ENCODE measurements at places on chromosomes 13 and 19.

- peak; percentile 62 for DNase-seq
Observed at GRCh38 chr13:30832845-30833332, 73.2 kb upstream of the MEDAG start.

- no peak for DNase-seq
Observed at GRCh38 chr19:2809387-2810140, 10.1 kb upstream of the ZNF554 start.

DNA sequence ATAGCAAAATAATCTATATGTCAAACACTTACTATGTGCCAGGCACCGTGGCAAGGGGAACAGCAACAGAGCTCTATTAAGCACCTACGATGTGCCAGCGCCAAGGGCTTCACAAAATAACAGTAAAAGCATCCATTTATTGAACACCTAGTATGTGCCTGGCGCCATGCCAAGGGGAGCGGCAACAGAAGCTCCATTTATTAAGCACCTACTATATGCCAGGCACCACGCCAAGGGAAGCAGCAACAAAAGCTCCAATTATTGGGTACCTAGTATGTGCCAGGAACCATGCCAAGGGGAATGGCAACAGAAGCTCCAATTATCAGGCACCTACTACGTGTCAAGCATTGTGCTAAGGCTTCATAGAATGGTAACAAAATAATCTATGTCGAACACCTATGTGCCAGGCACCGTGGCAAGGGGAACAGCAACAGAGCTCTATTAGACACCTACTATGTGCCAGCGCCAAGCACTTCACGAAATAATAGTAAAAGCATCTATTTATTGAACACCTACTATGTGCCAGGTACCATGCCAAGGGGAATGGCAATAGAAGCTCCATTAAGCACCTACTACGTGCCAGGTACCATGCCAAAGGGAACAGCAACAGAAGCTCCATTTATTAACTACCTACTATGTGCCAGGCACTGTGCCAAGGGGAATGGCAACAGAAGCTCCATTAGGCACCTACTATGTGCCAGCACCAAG, 107.7 kb downstream of the PTPRS start:
- no peak for DNase-seq

DNA sequence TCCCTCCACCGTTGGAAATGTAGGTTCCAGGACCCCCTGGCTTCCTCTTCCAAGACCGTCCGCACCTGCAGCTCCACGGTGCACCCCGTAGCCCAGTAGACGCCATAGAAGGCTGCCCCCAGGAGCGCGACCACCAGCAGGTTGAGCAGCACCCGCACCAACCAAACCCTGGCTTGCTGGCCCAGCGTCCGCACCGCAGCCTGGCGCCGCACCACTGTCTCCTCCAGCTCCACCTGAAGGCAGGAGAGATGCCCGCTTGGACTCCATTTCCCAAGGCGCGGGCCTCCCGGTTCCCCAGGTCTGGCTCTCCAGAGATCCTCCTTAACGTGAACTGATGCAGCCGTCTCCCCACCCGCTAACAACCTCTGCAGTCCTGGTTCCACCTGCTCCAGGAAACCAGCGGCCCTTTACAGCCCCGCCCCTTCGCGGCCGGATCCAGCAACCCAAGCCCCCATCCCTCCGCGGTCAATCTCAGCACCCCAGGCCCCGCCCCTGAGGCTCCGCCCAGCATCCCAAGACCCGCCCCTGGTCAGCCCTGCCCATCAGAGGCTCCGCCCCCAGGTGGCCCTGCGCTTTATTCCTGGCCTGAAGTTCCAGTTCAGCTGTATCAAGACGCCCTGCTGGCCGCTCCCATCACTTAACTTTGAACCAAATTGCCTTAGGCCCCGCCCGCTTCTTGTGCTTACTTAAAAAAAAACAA, 5.0 kb upstream of the LENG1 start:
- DNase-seq, result no peak

DNA sequence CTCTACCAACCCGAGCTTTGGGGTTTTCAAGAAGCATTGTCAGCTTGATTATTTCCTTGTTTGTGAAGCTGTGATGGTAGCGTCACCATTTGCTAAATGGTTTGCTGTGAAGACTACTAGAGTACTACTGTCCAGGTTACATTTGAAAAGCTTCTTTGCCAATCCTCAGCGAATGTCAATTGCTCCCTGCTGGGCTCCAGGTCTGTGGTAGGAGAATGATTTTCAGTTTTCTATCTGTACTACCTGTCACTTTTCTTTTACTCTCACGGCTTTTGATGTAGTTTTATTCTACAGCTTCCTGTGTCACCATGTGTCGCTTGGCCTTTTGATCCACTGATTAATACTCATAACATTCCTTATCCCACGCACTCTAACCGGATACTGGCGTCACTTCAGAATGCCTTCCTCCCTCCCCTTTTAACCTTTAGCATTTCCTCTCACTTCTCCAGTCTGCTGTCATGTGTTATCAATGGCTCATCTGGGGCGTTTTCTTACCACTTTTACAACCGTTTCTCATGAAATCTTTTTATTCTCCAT, 7.5 kb upstream of the GPR183 start:
- peak; percentile 28 for DNase-seq

DNA sequence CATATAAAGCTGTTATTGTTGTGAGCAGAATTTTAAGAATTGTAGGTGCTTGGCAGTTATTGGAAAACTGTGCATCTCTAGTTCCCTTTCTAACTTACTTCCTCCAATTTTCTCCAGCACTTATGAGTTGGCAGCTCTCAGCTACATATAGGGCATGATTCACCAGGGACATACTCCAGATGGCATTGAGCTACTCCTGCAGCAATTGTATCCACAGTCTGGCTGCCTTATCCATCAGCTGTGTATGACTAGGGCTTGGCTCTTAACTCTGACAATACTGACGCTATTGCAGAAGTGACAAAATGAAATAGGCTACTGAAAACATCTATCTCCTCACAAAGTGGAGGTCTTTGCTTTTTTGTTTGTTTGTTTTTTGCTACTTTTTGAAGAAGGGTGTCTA, 276.7 kb downstream of the POU4F1 start:
- DNase-seq, result no peak

- DNase-seq, result peak; percentile 86
Observed at GRCh38 chr19:48568345-48568886, 16.4 kb downstream of the SULT2B1 start.

DNA sequence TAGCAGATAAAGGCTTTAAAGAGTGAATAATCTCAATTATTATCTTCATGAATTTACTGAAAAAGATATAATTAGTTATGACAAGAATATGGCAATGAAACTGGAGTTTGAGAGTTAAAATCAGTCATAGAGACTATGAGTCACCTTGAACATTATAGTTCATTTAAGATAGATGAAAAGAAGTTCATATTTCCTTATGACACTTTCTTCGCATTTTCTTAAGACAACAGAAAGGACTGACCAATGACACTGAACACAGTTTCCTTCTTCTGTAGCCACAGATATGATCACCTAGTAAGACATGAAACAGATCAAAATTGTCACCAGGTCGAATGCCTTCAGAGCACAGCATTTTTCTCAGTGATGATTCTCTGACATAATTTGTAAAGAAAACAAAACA, 202.1 kb downstream of the KLF12 start:
- DNase-seq, result no peak

DNA sequence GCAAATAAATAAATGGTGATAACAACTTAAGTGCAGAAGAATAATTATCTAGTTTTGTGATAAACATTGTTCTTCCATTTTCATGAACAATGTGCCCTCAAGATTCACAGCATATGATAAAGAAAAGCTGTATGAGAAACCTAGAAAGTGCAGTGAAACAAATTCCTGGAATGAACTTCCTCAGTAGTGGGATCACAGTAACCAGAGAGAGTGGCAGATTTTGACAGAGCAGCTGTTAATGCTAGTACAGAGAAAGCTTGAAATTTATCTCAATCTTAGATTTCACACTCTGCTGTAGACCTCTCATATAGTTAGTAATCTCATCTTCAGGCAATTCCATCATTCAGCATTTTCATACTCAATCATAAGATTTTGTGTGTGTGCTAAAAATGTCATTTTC, 664.9 kb downstream of the PCDH9 start:
- DNase-seq, result no peak

- DNase-seq, result no peak
Observed at GRCh38 chr19:7535998-7536695, 630 bp downstream of the PNPLA6 start.

GRCh38 chr19:54426291-54426931, 11.1 kb downstream of the TTYH1 start:
- DNase-seq, result no peak

GRCh38 chr13:92122186-92122853, 723.9 kb downstream of the GPC5 start:
- DNase-seq, result no peak

- DNase-seq, result peak; percentile 58
Observed at GRCh38 chr19:44718441-44719261, 19.7 kb downstream of the CEACAM16 start.

- no peak for DNase-seq
Observed at GRCh38 chr13:105184201-105184600, 1351.3 kb downstream of the EFNB2 start.

- DNase-seq, result no peak
Observed at GRCh38 chr13:110185696-110186095, 121.3 kb downstream of the COL4A1 start.

GRCh38 chr19:51607920-51608562, 22.2 kb downstream of the SIGLEC5 start:
- DNase-seq, result peak; percentile 63

DNA sequence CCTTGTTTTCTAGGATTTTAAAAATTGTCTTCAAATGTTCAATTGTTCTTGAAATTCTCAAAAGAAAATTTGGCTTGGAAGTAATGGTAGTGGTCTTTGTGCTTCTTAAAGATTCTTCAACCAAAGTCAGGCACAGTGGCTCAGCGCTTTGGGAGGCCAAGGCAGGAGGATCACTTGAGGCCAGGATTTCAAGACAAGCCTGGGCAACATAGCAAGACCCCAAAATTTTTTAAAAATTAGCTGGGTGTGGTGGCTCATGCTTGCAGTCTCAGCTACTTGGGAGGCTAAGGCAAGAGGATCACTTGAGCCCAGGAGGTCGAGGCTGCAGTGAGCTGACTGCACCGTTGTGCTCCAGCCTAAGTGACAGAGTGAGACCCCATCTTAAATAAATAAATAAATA, 153.5 kb upstream of the ZNF507 start:
- no peak for DNase-seq

- DNase-seq, result no peak
Observed at GRCh38 chr13:98974053-98974452, 3.8 kb downstream of the DOCK9 start.

- no peak for DNase-seq
Observed at GRCh38 chr19:2791440-2791839, 6.1 kb downstream of the THOP1 start.
